ENCODE measurements at places on chromosomes 7 and 10.

GRCh38 chr7:22729180-22729825 is 2.3 kb downstream of the IL6 start:
- no peak for DNase-seq

- no peak for DNase-seq
Observed at GRCh38 chr7:52584041-52584440, 451.4 kb upstream of the POM121L12 start.

DNA sequence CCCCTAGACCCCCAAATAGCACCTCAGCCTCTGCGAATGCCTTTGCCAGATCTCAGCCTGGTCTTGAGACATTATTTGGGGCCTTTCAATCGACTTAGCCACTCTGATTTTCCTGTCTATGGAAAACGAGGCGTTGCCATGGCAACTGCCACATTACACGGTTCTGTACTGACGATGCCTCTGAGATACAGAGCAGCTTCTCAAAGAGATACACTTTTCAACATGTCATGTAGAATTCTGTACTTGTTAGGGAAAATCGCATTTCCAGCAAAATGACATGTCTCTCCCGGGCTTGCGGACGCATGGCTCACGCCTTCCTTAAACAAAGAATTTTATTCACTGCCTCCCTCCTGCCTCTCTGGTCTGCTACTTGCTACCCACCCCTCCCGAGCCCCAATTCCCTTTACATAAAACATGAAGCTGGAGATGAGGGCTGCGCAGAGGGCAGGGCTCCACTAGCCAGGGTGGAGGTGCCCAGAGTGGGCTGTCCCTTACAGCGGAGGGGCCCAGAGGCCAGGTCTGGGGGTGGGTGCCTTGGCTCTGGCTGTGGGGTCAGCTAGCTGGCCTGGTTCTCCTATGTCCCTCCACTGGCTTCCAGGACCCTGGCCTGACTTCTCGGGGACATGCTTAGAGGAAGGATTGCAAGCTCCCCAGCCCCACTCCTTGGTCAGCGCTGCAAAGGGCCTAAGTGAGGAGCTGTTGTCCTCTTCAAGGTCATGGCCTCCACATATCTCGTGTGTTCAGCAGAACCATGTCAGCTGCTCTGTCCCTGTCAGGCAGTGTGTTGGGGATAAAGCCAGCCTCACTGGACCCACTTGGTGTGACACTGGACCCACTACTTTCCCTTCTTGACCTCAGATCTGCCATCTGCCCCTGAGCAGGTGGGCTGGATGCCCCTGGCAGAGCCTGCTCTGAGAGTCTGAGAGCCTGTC is 342.5 kb downstream of the RPS24 start:
- no peak for DNase-seq

DNA sequence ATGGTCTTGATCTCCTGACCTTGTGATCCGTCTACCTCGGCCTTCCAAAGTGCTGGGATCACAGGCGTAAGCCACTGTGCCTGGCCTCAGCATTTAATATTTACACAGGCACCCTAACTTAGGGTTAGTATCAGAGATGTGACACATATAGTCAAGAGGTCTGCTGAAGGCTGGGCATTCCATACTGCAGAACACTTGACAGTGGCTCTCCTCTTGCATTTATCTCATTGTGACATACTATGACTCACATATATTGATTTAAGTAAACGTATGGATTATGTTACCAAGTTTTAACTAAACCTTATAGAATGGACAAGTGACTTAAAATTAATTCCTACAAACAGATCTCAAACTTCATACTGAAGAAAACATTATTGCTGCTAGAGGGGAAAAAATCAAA is 36.6 kb downstream of the BRAF start:
- DNase-seq, result no peak

DNA sequence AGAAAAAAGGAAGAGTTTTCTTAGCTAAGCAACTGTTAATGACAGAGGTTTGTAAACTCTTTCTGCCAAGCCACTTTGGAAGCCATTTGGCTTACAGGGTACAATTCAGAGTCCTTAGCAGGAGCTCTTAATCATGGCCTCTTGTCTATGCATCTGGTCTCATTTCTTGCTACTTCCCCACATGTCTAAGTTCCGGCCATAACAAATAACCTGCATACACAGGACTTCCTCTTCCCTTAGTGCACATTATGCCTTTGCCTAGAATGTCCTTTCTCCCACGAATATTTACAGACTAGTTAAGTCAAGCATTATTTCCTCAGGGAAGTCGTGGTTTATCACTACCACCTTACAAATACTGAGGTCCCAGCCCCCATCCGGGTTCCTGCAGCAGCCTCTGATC is 8.6 kb upstream of the UPF2 start:
- no peak for DNase-seq

DNA sequence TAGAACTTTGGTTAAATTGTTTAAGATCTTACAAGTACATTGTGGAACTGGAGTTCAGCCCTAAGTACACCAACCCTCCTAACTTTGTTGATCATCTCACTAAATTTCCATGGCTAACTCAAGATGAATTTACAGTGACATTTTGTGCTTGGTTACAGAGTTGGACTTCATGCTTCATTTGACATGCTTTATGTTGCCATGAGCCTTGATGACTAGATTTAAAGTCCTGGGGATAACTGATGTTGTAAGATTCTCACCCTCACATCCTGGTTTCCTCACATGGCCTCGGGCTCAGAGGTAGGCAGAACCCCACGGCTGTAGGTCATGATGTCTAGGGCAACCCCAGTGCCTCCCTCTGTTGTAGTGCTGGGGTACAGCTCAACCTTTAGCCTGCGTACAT is 397.2 kb upstream of the IGFBP3 start:
- DNase-seq, result no peak

DNA sequence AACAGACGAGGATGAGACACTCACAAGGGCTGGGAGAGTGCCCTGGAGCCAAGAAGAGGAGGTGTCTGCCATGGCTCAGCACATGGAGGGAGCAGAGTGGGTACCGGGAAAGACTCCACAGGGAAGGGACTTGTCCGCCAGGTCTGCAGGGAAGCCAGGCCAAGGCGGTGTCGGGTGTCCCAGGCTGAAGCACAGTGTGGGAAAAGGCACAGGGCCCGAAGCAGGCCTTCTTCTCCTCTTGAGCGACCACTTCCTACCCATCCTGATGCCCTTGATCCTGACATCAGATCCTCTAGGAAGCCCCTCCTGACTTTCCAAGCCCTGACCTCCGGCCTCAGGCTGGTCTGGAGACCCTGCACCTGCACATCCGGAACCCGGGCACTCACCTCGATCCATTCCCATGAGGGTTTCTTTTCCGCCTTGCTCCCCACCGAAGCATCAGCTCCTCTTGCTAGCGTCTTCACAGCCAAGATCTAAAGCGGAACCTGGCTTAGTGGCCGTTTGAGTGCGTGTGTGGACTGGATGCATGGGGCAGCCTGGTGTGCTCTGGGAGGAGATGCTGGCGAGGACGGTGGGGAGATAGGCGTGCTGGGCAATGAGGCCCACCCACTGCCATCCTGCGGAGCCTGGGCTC is 8.5 kb downstream of the CALML3 start:
- no peak for DNase-seq

DNA sequence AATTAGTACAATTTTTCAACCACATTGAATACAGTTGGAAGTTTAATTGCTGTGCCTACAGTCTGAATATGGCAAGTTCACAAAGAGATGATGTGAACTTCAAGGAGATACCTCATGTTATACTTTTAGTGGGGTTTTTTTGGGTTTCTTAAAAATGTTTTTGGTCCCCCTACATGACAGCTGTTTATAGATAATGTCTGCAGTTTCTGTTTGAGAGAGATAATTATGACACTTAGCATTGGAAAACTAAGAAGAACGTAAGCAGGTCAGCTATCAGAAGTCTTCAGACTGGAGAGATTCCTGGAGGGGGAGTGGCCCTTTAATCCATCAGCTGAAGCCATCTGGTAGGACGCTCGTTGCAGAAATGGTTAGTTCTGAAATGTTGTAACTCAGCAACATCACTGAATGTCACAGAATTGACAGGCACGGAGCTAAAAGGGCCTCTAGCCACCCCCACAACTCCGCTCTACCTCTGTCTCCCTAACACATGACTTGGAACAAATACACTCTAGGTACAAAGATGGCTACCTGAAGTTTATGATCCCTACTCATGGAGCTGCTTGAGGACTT is 29.0 kb downstream of the TIMM23 start:
- no peak for DNase-seq

DNA sequence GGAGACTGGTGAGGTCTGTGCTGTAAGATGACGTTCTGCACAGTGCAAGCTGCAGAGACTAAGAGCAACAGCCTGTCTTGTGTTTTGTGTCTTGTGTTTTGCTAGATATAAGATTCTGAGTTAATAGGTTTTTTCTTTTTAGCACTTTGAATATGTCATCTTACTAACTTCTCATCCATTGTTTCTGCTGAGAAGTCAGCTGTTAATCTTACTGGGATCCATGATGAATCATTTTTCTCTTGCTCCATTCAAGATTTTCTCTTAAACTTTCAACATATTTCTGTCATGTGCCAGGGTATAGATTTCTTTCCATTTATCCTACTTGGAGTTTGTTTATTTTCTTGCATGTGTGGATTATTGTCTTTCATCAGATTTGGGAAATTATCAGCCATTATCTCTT is 290.3 kb downstream of the CELF2 start:
- DNase-seq, result no peak

- DNase-seq, result no peak
Observed at GRCh38 chr10:69969977-69970376, 82.7 kb upstream of the MACROH2A2 start.

DNA sequence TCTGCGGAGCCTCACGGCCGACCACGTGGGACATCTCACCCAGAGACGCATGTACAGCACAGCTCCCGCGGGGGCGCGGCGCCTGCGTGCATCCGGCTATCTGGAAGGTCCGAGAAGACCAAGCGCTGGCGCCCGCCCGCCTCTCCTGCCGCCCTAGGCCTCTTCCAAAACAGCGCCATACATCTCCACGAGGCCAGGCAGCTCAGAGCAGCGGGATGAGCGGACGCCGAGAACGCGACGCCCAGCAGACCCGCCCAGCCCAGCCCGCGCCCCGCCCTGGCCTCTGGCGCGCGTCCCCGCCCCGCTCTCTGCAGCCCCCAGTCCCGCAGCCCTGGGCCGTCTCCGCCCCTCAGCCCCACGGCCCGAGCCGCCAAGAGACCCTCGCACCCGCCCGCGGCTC is 20.3 kb upstream of the LANCL2 start:
- DNase-seq, result no peak

DNA sequence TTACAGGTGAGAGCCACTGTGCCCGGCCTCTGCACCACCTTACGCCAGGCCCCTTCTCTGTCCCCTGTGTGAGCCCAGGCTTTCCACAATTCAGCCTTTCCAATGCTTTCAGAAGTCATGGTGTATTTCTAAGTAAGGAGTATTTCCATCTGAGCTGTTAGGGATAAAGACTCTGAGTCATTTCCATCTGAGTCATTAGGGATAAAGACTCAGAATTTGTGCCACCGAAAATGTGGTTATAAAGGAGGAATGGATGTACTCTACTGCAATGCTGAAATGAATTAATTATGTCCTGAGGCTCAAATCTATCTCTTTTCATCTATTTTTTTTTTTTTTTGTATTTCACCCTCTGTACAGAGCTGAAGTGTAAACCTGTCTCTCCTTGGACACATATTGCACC is 84.0 kb downstream of the GATA3 start:
- DNase-seq, result no peak

DNA sequence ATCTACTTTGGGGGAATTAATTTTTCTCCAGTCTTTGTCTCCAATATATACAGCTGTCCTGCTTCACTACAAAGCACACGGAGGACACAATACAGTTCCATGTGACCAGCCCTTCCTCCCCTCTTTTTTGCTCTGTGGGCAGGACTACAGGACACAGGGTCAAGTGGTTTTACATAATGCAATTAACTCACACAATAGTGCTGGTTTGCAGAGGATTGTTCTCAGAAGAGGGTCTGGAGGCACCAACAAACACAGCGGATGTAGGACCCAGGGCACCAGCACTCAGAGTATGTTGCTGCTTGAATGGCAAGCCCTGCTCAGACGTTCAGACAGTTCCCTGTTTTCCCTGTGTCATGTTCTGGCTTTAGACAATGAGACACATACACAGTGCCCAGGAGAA is 52.0 kb upstream of the NPTX2 start:
- DNase-seq, result no peak

- no peak for DNase-seq
Observed at GRCh38 chr10:79113827-79114226, 45.1 kb downstream of the ZMIZ1 start.

- DNase-seq, result no peak
Observed at GRCh38 chr7:133846203-133846945, 280.8 kb upstream of the LRGUK start.

- no peak for DNase-seq
Observed at GRCh38 chr10:35794703-35795102, 152.6 kb upstream of the FZD8 start.

- DNase-seq, result no peak
Observed at GRCh38 chr10:49151025-49151445, 17.2 kb upstream of the FAM170B start.

DNA sequence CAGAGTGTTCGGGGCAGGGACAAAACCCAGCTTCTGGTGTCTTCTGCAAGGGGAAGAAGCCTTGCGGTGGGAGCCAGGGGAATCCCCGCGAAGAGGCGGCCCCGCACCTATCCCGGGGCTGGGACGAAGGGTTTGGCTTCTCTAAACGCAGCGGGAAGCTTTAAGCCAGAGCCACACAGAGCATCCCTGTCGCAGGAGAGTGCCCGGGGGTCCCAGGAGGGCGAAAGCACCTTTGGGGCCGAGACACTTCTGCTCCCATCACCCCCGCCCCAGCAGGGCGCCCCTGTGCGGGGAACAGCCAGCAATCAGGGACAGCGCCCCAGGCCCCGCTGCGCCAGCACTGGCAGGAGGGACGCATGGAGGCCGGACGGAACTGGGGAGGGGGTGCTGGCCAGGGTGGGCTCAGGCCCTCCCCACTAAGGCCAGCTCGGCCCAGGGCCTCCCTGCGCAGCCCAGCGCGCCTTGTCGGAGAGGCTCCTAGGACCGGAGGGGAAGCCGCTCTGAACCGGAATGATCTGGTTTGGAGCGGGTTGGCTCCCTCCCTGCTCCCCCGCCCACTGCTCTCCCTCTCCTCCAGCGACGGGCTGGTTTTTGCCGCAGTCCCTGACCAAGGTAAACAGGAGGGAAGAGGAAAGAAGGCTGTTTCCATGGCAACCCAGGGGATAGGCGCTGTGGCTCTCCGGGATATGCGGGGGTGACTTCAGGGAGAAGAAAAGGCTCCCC is 63.9 kb downstream of the TMEM209 start:
- no peak for DNase-seq

GRCh38 chr7:20307119-20307518 is 23.6 kb upstream of the ITGB8 start:
- no peak for DNase-seq

GRCh38 chr10:19816411-19817230 is at the start of gene PLXDC2:
Gene PLXDC2, plus strand, starts transcription at chr10:19816432.
- no peak for DNase-seq

Measured in activated CD4-positive, CD25-positive, alpha-beta regulatory T cell (primary cell).